ENCODE measurements at places on chromosomes 13 and 19.

DNA sequence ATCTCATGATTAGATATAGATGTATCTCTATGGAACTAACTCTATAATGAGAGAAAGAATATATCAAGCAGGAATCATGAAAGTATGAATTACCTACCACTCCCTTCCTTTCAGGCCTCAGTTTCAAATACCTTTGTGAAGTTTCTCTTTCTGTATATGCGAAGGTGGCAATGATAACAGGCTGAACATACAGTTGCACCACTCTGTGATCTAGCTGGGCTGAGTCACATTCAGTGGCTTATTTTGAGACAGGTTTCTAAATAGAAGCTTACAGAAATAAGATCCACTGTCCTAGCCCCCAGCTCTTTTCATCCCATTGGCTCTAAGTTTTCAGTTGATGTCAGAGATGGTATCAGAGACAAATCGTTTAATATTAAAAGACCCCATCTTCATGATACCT, 662.0 kb downstream of the SLITRK1 start:
- DNase-seq = no peak

DNA sequence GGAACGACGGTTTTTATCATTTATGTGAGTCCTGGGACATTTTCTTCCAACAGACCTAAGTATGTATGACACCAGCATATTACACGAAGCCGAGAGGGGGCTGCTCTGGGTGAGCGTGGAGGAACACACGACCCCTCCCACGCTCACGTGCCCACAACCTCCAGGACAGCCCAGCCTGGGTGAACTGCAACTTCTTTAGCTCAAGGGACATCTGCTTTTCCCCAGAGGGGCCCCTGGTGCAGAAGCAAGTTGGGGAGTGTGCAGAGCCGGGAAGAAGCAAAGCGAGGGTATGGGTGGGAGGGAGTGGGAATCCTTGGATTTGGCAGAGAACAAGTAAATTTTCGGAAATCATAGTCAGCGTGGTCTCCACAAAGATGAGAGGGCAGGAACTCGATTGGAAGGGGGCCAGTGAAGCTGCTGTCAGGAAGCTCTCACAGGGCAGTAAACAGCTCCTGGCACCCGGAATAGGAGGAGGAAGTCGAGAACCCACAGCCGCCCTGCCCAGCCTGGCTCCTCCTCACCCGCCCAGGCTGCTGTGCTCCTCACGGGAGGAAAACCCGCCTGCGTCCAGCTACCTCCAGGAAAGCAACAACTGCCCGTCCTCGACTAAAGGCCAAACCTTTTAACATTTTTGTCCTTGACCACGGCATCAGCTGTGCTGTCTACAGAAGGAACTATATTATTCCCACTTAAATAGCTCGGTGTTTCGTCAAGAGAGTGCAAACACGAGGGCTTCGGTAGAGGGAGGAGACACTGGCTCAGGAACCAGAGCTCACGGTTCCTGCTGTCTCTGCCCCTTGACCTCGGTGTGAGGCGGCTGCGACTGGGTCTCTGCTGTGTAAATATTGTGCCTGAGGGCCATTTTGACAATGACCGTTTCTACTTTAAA, 17.2 kb upstream of the CFAP97D2 start:
- no peak for DNase-seq

DNA sequence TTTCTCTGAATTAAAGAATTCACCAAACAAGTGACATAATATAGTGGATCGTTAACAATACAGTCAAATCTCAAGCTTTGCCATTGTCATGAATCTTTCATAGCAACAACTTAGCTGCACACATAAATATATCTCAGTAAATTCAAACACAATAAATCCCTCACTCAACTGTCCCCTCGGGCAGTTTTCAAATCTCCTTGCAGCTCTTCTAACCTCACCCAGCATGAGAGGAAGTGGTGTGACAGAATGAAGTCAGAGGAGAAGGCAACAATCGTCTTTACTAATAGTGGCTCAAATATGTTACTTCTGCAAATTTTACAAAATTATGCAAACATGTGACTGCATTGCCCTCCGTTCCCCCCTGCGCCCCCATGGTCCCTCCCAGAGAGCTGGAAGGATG, 148.2 kb downstream of the RAP2A start:
- no peak for DNase-seq

DNA sequence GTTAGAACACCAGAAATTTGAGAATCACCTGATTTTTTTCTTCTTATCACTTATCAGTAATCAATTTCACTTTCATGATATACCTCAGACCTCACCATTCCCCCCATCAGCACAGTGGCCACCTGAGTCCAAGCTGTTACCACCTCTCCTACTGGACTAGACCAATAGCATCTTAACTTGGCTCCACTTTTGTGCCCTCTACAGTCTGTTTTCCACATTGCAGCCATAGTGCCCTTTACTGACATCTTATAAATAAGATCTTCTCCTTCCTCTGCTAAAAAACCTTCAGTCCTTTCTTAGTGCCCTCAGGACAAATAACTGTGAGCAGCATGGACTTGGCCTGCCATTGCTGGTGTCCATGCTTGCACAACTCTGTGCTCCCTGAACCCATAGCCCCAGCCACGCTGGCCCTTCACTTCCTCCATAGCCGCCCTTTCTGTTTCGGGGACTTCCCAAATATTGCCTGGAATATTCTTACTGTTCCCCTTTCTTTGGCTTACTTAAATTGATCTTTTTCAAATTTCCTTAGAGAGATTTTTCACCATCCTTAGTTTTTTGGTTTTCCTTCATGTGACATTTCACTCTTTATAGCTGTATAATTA, 380.8 kb downstream of the LMO7 start:
- no peak for DNase-seq

DNA sequence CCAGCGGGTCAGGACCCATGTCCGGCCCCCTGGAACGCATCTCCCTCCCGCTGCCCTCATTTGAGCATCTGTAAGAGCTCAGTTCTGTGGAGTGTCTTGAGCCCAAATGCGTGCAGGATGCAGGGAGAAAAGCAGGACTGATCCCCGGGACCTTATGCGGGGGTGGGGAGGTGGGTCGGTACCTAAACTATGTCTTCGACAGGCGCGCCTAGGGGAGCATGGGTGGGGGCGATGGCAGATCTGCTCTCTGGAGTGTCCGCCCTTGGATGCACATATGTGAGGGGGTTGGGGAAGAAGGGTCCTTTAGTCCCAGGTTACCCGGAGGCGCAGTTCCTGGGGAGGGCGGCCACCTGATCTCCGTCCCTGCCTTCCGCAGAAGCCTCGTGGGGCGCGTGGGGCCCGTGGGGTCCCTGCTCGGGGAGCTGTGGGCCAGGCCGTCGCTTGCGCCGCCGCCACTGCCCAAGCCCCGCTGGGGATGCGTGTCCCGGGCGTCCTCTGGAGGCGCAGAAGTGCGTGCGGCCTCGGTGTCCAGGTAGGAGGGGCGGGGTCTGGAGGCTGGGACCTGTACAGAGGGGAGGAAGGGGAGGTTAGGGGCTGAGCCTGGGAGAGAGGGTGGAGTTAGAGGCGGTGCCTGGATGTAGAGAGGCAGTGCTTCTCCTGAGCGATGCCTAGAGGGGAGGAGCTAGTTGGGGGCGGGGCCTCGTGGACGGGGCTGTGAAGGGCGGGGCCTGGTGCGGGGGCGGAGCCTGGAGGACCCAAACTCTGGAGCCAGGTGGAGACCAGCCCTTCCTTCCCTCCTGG, 2.9 kb downstream of the CILP2 start:
- peak; percentile 64 for DNase-seq

- no peak for DNase-seq
Observed at GRCh38 chr19:1472231-1473084, 6.6 kb downstream of the C19orf25 start.

DNA sequence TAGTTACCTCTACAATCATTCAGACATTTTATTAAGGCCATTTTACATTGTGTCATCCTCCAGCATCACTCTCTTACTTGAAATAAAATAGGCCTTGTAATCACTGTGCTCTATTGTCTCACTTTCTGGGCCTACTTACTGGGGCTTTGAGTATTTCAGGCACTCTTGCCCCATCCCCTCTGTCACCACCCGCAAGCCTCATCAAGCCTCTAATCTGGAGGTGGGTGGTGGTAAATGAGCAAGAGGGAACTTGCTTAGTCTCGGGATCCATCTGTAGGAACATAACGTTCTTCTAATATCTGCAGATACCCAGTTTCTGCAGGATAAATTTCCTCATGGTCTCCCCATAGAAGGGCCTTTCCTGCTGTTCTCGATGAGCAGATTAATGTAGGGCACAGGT, 19.4 kb upstream of the GPR18 start:
- DNase-seq = no peak

DNA sequence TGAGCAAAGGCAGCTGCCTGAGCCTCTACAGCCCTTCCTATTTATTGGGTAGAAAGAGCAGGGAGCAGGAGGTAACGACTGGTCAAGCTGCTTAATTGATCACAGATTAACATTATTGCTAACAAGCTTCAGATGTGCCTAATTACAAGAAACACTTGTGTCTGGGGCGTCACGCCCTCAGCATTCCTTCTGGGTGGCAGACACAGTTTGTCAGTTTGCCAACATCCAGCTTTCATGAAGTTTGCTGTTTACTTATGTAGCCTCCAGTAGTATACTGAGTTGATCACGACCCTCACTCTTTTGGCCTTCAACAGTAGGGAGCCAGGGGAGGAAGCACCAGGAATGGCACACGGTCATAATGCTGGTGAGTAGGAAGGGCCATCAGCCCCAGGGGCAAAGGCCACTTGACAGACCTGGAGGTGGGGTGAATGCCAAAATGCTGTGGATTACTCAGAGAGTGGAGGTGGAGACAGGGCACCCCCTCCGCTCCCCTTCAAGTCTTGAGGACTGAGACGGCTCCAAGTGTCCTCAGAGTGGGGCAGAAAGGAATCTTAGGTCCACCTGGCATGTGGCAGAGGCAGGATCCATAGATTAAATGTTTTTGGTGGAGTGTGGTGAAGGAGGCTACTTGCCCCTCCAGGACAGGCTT, 34.9 kb upstream of the PSPC1 start:
- no peak for DNase-seq

DNA sequence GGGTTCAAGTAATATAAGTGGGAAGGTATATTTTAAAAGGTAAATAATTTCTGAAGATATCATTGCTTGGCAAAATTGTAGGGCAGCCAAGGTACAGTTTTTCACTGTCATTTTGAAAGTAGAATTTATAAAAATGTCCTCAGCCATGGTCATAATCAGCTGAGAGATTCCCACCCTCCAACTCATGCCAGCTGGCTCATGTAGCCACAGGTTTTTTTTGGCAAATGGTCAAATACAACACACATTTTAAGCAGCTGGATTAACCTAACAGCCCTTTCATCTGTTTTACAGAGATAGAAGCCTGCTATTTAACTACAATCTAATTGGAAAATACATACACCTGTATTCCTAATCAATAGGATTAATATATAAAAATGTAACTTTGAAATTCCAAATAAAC, 619.2 kb upstream of the SGCG start:
- no peak for DNase-seq

- DNase-seq = no peak
Observed at GRCh38 chr13:21076253-21076652, 14.9 kb upstream of the LATS2 start.

DNA sequence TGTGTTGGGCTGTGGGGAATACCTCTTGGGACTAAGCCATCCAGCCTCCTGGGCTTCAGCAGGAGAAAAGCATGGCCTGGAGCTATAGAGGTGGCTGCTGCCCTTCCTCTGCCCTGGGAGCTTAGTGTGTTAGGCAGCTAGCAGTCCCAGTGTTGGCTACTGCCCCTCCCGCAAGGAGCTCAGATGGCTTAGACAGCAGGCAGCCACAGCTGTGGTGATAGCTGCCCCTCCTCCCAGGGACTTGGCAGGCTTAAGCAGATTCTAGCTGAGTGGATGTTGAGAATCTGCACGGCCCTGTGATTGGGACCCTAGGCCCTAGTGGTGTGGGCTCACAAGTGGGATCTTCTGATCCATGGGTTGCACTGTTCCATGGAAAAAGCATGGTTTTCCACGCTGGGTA, 264.5 kb downstream of the TDRD3 start:
- DNase-seq = no peak

GRCh38 chr13:107817647-107818287, 397.6 kb downstream of the LIG4 start:
- no peak for DNase-seq

- DNase-seq = no peak
Observed at GRCh38 chr19:53193535-53194222, 521 bp upstream of the ZNF665 start.

DNA sequence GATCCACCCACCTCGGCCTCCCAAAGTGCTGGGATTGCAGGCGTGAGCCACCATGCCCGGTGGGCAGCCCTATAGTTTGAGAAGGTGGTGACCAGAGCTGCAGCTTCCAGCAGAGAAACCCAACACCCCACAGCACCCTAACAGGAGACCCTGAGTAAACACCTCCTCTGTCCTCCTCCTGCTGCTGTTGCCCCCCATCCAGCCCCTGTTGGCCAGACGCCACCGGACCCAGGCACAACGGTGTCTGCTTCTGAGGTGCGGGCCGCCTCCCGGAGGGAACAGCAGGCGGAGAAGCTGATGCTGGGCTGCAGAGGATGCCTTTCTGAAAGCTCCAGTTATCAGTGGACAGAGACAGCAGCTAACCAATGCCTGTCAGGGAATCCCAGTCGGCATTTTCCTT, 175.5 kb downstream of the COL4A1 start:
- DNase-seq = no peak

- DNase-seq = no peak
Observed at GRCh38 chr19:14517840-14518505, at the start of gene DNAJB1. Gene DNAJB1, minus strand, starts transcription at chr19:14518397. Its CDS starts 48 bp downstream, at chr19:14518349.

GRCh38 chr13:90336507-90336906, 1011.0 kb upstream of the MIR17HG start:
- DNase-seq = no peak

DNA sequence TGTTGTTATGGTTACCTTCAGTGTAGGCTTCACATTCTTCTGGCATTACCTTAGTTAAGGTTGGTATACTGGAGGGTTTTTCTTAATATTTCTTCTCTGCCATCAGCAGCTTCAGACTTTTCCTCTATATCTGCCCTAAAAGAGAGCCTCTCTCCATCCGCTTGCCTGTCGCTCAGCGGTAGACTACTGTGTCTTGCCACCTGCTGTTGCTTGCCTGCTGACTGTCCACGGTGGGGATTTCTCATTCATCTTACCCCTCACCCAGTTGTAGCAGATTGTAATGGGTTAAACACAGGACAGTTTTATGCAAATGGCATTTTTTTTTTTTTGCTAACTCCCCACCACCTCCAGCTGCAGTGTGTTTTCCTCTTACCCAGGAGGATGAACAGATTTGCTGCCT, 577.2 kb downstream of the SLITRK5 start:
- DNase-seq = no peak

DNA sequence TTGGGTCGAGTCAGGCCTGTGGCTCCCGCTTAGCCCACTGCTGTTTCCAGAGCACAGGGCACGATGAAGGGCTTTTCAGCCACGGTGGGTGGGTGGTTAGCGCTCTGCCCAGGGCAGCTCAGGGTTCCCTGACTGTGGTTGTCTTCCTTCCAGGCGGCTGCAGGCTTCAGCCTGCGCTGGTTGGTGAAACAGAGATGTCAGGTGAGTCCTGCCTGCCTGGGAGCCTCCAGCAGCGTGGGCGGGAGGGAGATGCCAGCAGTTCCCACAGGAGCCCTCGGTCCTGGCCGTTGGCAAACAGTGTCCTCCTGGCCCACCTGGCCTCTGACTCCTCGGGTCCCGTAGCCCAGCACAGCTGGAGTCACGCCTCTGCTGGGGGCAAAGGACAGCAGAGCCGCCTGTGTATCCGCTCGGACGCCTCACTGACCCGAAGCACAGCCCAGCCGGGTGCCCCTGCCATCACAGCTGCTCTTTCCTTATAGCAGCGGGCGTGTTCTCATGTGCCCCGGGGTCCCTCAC, 9.7 kb downstream of the ADAT3 start:
- no peak for DNase-seq

- no peak for DNase-seq
Observed at GRCh38 chr13:74921326-74921725, 560.6 kb downstream of the TBC1D4 start.

Data from stimulated activated CD4-positive, alpha-beta T cell treated with anti-CD3 and anti-CD28 coated beads, Interleukin-1b, Interleukin-23, amount 100 ng/mL, for 1 hour (primary cell).